MCF 10A (cell line): ENCODE measurements at places on chromosomes 5 and 9.

DNA sequence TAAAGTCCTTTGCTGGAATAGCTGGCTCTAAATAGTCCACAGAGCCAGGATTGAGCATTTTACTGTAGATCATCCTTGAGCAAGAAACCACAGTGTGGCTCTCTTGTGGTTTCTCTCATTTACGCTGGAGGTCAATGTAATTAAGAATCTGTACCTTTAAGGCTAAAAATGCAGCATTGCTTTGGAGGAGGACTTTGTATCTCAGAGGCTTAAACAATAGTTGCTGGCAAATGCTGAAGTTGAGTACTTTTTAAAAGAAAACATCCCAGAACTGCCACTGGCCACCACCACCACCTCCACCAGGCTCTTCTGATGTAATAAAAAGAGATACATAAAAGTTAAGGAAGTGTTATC lies 177.3 kb upstream of the ADAMTSL1 start:
- DNase-seq: peak; percentile 8

DNA sequence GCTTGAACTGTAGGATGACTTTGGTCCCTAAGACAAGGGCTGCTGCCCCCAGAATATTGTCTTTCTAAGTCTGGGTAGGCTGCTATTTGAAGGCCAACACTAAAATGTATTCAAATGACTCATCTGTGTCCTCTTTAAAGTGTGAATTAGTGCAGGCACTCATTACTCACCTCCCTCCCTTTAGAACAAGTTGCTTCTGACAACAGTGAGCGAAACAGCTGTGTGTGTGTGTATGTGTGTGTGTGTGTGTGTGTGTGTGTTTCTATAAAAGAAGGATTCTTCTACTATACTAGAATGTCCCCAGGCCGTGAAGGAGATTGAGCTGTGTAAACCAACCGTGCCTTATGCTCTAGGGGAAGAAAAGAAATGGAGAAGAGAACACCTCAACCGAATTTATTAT lies 1337.2 kb downstream of the PTPRD start:
- no peak for DNase-seq

DNA sequence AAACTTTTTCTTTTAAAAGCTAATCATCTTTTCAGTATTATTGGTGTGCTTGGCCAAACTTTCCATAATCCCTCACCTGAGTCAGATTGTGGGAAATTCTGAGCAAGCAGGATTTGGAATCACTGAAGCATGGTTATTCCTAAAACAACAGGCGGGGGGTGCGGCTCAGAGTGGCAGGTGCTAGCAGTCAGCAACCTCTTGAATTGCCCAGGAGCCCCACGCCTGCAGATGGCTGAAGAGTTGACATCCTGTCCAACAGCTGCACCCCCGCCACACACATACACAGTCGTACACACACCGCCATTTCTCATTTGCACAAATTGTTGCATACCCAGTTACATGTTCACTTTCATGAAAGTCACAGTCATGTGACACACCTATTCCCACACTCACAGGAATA lies 96.6 kb downstream of the LHX2 start:
- no peak for DNase-seq

- DNase-seq: no peak
Observed at GRCh38 chr5:9108162-9108561, 437.7 kb downstream of the SEMA5A start.

DNA sequence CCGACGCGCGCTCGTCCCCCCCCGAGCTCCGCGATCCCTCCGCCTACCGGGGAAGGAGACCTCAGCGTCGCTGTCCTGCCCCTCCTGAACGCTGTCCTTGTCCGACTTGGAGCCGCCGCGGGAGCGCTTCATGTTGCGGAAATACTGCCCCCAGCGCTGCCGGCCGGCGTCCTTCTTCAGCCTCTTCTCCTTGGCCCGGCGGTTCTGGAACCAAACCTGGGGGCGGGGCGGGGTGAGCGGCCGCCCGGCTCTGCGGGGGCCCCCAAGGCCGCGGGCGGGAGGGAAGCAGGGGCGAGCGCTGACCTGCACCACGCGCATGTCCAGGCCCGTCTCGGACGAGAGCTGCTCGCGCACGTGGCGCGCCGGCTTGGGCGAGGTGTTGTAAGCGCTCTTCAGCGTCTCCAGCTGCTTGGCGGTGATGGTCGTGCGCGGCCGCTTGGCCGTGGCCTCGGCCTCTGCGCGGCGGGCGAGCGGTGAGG lies 6.3 kb downstream of the LHX3 start:
- DNase-seq: no peak

- DNase-seq: no peak
Observed at GRCh38 chr9:135778421-135778820, 76.4 kb downstream of the KCNT1 start.

DNA sequence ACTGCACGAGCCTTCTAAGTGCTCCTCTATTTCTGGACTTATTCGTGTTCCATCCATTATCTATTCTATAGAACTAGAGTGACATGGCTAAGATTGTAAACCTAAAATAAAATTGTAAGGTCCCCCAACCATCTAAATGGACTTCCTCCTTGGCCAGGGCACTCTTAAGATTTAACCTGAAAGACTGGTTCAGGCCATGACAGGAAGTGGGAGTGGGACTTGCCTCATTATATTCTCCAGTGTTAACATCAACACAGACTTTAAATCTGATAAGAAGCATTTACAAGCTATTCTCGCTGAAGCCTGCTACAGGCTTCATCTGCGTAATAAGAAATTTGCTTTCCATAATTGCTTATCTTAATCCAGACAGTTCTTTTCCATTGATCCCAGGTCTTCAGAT lies 117.0 kb downstream of the SSBP2 start:
- no peak for DNase-seq

GRCh38 chr5:63081402-63081801 lies 502.8 kb downstream of the LRRC70 start:
- peak; percentile 3 for DNase-seq

GRCh38 chr5:86623785-86624483 lies 6.2 kb downstream of the COX7C start:
- DNase-seq: no peak

DNA sequence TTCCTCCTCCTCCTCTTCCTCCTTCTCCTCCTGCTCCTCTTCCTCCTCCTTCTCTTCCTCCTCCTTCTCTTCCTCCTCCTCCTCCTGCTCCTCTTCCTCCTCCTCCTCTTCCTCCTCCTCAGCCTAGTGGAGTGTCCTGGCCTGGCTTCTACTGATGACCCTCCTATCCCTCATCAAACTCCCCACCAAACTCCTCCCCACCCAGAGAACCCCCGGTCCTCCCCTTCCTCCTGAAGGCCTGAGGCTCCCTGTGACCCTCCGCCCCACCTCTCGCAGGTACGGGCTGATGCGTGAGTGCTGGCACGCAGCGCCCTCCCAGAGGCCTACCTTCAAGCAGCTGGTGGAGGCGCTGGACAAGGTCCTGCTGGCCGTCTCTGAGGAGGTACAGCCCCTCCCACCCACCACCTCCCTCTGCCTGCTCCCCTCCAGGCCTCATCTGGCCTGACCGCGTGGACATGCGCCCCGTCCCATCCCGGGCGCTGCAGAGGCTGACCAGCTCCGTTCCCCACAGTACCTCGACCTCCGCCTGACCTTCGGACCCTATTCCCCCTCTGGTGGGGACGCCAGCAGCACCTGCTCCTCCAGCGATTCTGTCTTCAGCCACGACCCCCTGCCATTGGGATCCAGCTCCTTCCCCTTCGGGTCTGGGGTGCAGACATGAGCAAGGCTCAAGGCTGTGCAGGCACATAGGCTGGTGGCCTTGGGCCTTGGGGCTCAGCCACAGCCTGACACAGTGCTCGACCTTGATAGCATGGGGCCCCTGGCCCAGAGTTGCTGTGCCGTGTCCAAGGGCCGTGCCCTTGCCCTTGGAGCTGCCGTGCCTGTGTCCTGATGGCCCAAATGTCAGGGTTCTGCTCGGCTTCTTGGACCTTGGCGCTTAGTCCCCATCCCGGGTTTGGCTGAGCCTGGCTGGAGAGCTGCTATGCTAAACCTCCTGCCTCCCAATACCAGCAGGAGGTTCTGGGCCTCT lies 10.6 kb downstream of the FGFR4 start:
- no peak for DNase-seq

DNA sequence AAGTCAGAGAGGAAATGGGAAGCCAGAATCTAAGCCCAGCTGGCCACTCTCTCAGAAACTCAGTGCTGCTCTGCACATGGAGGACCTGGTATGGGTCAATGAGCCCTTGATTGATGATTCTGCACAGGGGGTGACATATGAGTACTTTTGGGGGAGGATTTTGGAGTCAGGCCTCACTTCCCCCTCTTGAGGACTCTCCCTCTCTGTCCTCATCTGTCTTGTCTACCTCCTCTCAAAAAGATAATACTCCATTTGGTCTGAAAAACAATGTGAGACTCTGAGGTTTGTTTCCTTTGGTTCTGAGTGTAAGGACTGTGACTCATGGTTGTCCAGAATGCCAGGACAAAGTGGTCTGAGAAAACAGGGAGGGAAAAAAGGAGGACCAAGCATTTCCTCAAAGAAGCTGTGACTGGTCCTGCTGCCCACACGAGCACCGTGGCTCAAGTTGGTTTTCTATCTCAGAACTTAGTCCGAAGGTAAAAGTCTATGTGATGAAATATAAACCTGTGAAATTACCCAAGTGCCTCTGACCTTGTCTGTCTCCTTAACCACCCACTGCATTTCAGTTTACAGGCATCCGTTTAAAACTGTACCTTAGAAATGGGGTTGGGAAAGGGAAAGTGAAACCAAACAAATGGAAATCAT lies 11.1 kb downstream of the TTC39B start:
- DNase-seq: peak; percentile 61

GRCh38 chr9:135086597-135087488 lies 625 bp upstream of the OLFM1 start:
- DNase-seq: no peak

DNA sequence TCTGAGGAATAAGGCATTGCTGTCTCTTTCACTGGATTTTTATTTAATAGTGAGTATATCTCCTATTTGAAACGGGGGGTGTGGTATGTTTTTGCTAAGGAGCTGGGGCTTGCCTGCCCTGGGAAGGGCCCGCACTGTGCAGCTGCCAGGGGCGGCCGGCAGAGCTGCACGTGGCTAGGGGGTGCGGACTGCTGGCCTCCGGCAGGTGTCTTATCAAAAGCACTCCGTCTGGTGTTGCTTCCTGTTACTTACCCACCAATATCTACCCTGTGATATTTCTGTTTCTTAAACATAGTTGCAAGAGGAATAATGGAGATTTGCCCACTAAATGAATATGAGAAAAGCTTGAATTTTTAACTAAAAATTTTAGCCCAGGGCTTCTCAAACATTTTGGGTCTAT lies 232.0 kb downstream of the IRX1 start:
- no peak for DNase-seq

- no peak for DNase-seq
Observed at GRCh38 chr5:79824444-79824843, 134.8 kb downstream of the CMYA5 start.

- peak; percentile 56 for DNase-seq
Observed at GRCh38 chr5:17154211-17154996, 63.0 kb upstream of the BASP1 start.

GRCh38 chr5:57684299-57684702 lies 201.7 kb upstream of the ACTBL2 start:
- DNase-seq: peak; percentile 69

GRCh38 chr5:64971513-64971912 lies 202.8 kb downstream of the CWC27 start:
- DNase-seq: no peak

GRCh38 chr9:126392662-126393371 lies 66.2 kb downstream of the MVB12B start:
- no peak for DNase-seq

DNA sequence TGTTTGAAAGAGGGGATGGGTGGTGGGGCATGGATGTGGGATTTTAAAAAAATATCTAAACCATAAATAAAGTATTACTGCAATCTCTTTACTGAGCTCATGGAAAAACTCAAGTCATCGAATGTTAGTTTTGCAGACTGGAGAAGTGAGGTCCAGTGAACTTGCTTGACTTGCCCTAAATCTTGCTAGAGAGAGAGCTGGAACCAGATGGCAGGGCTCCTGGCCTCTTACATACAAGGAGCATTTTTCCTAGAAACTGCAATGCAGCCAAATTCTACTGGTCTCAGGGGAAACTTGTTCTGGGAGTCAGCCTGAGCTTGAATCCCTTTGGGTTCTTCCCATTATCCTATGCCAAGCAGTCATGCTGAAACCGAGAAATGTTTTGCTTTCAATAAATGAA lies 2.9 kb upstream of the TGFBI start:
- DNase-seq: no peak

DNA sequence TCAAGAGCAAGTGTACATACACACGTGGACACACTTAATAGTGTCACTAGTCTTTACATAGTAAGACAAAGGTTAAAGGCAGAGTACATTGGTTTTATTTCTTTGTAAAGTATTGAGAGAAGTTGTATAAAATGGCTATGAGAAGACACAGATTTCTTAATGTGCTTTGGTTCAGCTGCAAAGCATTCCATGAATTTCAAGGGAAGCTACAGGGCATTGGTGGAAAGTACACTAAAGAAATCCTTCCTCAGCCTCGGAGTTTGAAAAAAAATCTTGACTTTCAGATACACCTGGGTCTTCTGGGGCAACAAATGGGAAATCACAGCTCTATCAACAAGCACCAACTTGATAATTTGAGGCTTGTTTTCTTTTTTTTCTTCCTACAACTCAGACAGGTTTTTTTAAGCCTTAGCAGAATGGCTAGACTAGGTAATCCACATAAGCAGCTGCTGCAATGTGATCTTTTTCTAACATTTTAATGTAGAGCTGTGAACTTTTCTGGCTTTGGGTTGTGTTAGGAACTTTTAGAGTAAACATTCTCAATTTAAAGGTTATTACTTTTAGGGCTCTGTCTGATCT lies 140.4 kb upstream of the FST start:
- DNase-seq: no peak

DNA sequence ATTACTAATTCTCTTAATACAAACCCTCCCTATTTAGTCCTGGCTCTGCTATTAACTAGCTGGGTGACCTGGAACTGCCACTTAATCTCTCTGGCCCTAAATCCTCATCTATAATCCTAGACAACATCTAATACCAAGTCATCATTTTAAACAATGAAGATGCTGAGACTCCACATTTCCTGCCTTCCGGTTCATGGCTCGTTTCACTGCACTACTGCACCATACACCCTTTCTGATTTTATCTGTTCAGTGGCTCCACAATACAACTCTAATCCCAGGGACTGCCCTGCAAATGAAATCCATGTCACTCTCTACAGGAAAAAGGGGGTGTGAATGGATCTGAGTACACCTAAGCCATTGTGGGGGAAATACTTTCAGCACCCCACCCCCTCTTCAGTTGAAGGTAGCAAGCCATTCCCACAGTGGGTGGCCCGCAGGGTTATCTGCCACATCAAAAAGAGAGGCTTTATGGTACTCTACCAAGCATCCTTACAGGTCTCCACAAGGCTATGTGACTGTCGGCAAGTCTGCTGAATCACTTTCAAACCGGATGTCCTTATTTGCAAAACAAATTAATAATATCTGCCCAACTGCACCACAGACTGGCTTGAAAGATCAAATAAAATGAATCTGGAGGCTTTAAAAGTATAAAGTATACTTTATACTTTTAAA lies 89.5 kb downstream of the EPB41L4A start:
- no peak for DNase-seq

GRCh38 chr5:106523852-106524251 lies 1146.9 kb downstream of the EFNA5 start:
- no peak for DNase-seq

- DNase-seq: no peak
Observed at GRCh38 chr5:1547655-1548054, 23.9 kb upstream of the LPCAT1 start.
